ENCODE measurements at places on chromosomes 5 and 9. TPM values are rescaled to one million over a fixed set of nuclear protein-coding genes. Genes with fewer than 3 reads are reported as not detected.
A peak's percentile ranks its signal among the peaks of the same experiment; 100 is the strongest.

DNA sequence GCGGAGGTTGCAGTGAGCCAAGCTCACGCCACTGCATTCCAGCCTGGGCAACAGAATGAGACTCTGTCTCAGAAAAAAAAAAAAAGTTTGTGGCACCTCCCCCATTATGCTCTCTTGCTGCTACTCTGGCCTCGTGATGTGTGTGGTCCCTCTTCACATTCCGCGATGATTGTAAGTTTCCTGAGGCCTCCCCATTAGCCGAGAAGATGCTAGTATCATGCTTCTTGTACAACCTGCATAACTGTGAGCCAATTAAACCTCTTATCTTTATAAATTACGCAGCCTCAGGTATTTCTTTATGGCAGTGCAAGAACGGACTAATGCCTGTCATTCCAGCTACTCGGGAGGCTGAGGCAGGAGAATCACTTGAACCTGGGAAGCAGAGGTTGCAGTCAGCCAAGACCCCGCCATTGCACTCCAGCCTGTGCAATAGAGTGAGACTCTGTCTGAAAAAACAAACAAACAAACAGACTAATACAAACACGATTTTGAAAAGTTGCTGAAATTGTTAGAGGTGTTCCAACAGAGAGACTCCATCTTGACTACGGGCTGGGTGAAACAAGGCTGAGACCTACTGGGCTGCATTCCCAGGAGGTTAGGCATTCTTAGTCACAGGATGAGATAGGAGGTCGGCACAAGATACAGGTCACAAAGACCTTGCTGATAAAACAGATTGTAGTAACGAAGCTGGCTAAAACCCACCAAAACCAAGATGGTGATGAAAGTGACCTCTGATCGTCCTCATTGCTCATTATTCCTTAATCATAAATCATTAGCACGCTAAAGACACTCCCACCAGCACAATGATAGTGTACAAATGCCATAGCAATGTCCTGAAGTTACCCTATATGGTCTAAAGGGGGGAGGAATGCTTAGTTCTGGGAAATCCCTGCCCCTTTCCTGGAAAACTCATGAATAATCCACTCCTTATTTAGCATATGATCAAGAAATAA, 8.3 kb upstream of the AFF4 start:
- no peak overlapping the region for H3K27ac ChIP-seq
- H3K4me1 ChIP-seq = no peaks in the 10 kb centered on the region
- no peaks in the 10 kb centered on the region for H3K36me3 ChIP-seq
- H3K4me3 ChIP-seq = no peak overlapping the region
- no peaks in the 10 kb centered on the region for H3K27me3 ChIP-seq
- DNase-seq = no peak

DNA sequence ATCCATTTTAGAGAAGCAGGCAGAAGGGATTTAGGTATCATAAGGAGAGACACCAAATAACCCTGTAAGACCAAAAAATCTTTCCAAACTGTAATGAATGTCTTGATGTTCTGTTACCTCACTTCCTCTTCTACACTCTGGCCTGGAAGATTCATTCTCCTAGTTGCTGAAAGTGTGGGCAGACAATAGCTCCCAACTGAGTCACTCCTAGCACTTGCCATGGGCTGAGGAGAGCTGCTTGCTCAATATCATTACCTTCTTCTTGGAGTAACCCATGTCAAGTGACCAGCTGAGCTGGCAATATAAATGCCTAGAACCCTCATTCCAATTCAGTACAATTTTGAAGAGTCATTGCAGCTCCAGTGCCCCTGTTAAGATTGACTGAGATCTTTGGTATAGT, 1985.5 kb upstream of the CDH6 start:
- no peaks in the 10 kb centered on the region for H3K36me3 ChIP-seq
- no peak for DNase-seq
- H3K4me1 ChIP-seq = no peaks in the 10 kb centered on the region
- H3K27me3 ChIP-seq = no peaks in the 10 kb centered on the region
- H3K27ac ChIP-seq = no peak overlapping the region
- H3K4me3 ChIP-seq = no peak overlapping the region

- H3K4me3 ChIP-seq = no peak overlapping the region
- H3K4me1 ChIP-seq = peaks cover 29% of the 10 kb centered on the region
- no peaks in the 10 kb centered on the region for H3K36me3 ChIP-seq
- no peak overlapping the region for H3K27ac ChIP-seq
- peak; percentile 86 for DNase-seq
These were observed 112.5 kb downstream of the WDR41 start for GRCh38 chr5:77379558-77380061.

Gene PCDHGB4
- total RNA-seq = not detected

Gene GCNT1
- total RNA-seq = 0.54 TPM

DNA sequence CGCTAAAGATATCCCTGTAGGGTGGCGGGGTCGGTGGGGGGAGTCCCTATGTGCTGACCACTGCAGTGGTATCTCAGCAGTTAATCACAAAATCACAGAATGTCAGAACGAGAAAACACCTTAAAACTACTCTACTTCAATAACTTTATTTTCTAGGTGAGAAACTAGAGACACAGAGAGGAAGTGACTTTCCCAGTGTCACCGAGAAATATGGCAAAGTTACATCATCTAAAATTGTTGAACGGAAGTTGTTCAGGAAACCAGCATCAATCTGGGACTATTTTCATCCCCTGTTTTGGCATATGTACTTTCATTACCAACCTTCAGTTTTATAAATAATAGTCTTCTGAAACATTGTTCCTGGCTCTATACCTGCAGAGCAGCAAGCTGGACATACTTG, 384.0 kb downstream of the SPOCK1 start:
- peaks cover 2% of the 10 kb centered on the region for H3K4me1 ChIP-seq
- H3K36me3 ChIP-seq = no peaks in the 10 kb centered on the region
- H3K27me3 ChIP-seq = peaks cover 3% of the 10 kb centered on the region
- H3K4me3 ChIP-seq = no peak overlapping the region
- H3K27ac ChIP-seq = no peak overlapping the region
- no peak for DNase-seq

GRCh38 chr5:124157320-124157719, 589.1 kb downstream of the ZNF608 start:
- H3K27ac ChIP-seq = no peak overlapping the region
- no peak for DNase-seq
- H3K36me3 ChIP-seq = no peaks in the 10 kb centered on the region
- no peaks in the 10 kb centered on the region for H3K4me1 ChIP-seq

Gene FAT2
- not detected for total RNA-seq

DNA sequence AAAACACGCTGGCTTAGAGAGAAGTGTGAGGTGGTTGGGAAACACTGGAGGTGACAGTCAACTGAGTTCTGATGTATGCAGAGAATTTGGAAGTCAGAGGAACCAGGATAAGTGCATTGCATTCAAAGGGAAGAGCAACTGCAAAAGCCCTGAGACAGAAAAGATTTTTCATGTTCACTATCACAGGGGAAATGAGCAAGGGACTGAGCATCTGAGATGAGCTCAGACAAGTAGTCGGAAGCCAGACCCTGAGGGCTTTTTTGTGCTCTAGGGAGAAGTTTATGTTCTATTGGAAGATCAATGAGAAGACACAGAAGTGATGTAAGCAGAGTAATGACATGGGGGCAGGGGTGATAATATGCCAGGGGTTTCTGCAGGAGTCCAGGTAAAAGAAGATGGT, 97.5 kb downstream of the HTR4 start:
- H3K4me3 ChIP-seq = no peak overlapping the region
- H3K36me3 ChIP-seq = no peaks in the 10 kb centered on the region
- no peak for DNase-seq

Gene PROB1
- total RNA-seq = 1.1 TPM

Gene GOLM1
- 0.89 TPM for total RNA-seq

GRCh38 chr9:93898502-93899426, 56.4 kb downstream of the BARX1 start:
- H3K27me3 ChIP-seq = no peaks in the 10 kb centered on the region
- no peaks in the 10 kb centered on the region for H3K36me3 ChIP-seq
- peak; percentile 3 for DNase-seq
- peak overlapping the region; percentile 7 for H3K27ac ChIP-seq
- H3K4me1 ChIP-seq = peaks cover 23% of the 10 kb centered on the region
- no peak overlapping the region for H3K4me3 ChIP-seq

DNA sequence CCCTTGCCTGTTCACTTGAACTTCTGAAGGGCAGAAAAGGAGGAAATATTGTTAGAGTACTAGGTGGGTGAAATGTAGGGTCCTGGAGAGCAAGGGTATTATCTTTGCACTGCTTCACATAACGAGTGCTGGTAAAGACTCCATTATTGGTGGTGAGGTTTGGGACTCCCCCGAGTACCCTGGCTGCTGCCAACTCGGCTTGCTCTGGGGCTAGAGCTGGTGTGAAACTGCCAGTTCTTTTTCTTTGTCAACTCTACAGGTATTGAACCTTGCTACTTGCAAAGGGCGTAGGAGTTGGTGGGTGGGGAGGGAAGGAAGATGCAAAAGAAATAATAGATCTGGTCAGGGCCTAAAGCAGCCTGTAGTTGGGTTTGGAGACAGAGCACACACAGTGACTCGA, 16.0 kb downstream of the MAST4 start:
- peaks cover 17% of the 10 kb centered on the region for H3K27me3 ChIP-seq
- DNase-seq = no peak
- H3K4me3 ChIP-seq = no peak overlapping the region
- H3K4me1 ChIP-seq = peaks cover 8% of the 10 kb centered on the region

Gene BNIP1
- 29.4 TPM for total RNA-seq

DNA sequence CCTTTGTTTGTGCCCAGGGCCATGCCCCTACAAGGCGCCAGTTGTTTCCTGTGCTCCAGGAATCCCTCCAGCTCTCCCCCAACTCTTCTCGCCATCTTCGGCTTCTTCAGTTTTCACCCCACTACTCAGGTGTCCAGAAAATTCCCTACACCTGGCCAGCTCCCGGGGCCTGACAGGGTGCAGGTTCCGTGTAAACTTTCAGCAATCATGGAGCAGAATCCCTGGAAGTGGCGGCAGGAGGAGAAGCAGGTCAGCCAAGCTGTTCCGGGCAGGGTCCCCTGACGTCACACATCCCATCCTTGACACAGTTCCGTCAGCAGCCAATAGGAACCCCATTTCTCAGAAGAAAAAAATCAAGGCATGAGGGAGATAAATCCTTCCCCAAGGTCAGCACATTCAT, 12.2 kb upstream of the ADGRD2 start:
- no peak for DNase-seq
- H3K4me1 ChIP-seq = no peaks in the 10 kb centered on the region
- no peak overlapping the region for H3K27ac ChIP-seq
- H3K4me3 ChIP-seq = no peak overlapping the region

DNA sequence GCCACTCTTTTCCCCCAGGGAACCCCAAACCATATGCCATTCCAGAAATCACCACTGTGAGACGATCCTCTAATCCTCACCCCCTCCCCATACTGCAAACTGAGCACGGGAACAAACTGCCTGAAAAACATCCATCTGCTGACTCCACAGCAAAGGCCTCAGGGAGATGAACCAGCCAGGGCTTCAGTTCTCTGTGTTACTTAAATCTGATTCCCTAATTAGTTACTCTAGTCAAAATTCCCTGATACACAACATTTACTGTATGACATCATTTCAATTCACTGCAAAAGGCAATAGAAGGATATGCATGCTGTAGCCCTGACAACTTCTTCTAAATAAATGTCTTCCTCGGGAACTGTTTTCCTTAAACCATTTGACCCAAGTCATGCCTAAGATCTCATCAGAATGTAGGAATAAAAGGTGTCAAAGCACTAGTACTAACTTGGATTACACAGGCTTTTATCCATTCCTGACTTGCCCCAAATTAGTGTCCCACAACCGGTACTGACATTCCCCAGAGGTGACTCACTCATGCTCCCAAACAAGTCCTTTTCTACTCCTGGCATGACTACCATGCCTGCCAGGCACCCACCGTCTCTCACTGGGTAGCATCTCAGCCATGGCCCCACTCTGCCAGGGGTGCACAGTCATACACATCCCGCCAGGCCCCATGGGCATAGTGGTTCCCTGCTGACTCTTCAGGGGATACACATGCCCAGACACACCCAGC, 35.0 kb downstream of the MTX3 start:
- H3K4me3 ChIP-seq = no peak overlapping the region
- H3K27me3 ChIP-seq = no peaks in the 10 kb centered on the region
- H3K27ac ChIP-seq = no peak overlapping the region
- no peaks in the 10 kb centered on the region for H3K4me1 ChIP-seq
- DNase-seq = no peak
- no peaks in the 10 kb centered on the region for H3K36me3 ChIP-seq

Measured in activated naive CD4-positive, alpha-beta T cell treated with anti-CD3 and anti-CD28 coated beads for 36 hours (primary cell).